NB4 (cell line): ENCODE measurements at places on chromosomes 5 and 9.

DNA sequence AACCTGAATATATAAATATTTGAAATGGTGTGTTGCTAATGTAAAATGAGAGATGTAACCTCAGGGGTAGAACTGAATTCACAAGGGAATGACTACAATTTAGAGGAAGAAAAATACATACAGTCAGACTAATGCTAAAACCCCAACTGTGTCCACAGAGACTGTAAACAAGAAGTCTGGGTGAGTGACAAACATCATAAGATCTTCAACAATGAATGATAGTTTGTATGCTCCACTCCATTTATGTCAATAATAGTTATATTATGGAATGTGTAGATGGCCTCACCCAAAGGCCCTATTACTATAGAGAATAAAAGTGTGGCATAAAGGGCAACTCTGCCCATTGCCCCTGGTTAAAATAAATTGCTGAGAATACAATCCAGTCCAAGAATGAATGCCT, 102.9 kb downstream of the CETN3 start:
- no peak for DNase-seq

DNA sequence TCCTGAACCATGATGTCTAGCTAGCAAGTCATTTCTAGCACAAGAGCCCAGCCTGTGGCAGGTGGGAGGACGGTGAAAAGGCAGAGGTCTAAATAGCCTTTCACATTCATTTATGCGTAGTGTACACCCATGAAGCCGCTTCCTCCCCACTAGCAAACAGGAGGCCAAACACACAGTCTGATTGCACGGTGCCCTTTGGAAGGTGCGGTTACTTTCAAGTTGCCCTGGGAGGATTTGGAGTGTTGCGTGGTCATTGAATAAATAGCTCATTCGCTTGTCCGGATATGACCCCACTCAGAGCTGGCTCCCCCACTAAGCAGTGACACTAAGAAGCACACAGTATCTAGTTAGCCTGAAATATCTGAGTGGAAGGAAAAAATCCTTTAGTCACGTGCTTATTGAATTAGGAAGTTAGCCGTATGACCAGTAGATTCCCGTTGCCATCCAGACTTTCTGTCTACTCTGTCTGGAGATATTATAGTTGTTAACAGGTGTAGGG, 664 bp upstream of the ARSB start:
- peak; percentile 87 for DNase-seq

DNA sequence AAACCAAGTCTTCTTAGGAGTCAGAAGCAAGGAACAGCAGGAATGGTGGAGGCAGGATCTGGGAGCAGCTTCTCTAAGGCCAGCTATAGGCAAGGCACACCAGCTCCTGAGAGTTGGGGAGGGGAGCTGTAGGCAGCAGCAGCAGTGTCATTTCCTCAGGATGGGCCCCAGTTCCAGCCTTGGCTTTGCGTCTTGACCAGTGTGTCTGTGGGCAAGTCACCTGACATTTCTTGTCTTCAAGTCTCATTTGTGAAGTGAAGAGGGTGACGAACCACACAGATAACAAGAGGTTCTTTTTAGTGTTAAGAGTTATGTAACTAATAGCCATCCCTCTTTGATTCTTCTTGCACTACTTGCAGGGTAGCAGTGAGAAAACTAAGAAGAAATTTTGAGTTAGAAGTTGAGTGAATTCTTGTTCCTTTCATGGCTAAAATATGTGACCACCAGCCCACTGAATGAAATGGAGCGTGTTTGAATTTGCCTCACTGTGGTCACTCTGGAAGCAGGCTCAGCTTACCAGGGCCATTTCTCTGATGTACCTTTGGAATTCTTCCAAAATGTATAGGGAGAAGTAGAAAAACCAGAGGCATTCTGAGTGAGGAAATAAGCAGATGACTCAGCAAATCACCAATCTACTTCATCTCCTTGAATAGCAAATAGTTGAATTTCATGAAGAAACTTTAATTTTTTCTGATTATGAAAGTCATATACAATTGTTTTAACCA, 42.4 kb downstream of the RHOBTB3 start:
- DNase-seq: peak; percentile 41

GRCh38 chr9:35287987-35288632, 126.3 kb downstream of the UNC13B start:
- DNase-seq: no peak

DNA sequence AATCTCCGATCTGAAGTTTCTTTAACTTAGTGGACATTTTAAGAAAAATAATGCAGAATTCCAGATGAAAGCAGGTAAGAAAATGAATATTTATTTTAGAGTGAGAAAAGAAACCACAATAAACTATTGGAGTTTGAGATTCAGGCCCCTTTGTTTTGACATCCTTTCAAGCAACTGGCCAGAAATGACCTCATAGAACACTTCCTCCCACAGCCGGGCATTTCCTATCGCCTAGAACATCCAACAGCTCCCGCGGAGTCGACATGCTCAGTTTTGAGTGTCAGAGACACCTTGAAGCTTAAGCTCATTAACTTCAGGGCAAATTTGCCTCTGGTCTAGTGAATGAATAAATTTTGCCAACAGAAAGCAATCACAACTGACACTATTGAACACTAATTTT, 369.2 kb downstream of the TLE4 start:
- no peak for DNase-seq

- DNase-seq: peak; percentile 44
These were observed 6.3 kb upstream of the UNC5A start for GRCh38 chr5:176803943-176804498.

DNA sequence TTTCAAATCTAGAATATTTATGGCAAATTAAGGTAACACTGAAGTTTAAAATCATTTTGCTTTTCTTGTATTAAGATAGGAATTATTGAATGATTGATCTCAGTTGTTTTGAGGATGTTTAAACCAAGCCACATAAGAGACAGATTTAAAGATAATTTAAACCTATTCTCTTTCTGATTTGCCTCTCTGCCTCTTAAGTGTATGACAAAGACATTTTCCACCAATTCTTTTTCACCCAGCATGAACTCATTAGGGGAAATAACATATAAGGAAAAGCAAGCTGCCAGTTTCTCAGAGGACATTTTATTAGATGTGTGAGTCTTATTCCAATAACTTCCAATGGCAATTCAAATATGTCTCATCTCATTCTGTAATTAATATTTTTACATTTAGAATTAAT, 568.3 kb upstream of the MEF2C start:
- DNase-seq: no peak

DNA sequence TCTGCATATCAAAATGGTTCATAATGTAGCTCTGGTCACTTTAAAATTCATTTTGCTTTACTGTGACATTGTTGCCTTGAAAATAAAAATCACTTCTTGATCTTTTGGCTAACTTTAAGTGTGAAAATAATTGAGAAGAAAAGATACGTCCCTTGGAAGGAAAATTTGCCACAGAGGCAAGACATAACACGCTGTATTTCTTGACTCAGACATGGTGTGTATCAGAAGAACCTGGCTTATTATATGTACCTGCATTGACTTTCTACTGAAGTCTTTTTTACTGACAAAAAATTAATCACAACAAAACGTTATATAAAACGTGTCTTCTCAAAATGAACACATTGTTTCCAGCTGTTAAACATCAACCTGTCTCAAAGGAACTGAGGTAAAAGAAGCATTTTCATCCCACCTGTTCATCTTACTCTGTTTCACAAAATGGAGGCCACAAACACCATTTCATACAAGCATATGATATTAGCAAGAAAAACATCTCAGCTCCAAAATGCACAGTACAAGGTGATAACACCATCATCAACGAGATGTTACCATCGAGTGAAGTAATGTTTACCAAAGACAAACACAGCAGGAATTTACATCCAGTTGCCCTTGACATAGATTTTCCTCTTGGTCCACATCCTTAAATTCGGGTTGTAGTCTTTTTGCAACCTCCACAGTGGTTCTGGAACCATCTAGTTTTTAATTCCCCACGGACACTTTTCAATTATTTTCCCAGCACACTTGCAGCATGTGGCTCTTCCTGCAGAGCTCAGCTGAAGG, 179.9 kb downstream of the GLIS3 start:
- DNase-seq: no peak

DNA sequence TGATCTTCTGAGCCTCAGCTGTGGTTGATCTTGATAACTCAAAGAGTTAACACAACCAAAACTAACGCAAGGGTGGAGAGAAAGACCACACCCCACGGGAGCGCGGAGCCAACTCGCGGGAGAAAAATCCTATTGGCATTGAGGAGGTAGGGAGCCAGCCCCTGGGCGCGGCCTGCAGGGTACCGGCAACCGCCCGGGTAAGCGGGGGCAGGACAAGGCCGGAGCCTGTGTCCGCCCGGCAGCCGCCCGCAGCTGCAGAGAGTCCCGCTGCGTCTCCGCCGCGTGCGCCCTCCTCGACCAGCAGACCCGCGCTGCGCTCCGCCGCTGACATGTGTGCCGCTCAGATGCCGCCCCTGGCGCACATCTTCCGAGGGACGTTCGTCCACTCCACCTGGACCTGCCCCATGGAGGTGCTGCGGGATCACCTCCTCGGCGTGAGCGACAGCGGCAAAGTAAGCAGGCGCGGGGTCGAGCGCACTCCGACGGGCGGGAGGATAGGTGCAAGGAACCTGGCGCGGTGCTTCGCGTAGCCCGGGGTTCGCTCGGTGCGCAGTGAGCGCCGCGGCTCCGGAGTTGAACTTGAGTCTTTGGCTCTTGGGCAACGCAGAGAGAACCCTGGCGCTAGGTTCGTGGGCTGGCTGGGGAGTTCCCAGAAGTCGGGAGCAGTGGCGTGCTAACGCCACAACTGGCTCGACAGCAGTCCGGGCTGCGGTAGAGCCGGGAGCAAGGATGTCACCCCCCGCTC, at the start of gene GDA:
GDA (plus strand) TSS at position 210 of the 745 bp plus-strand sequence; CDS start at position 330, 120 bp downstream.
- DNase-seq: no peak

- peak; percentile 31 for DNase-seq
These were observed 24.1 kb downstream of the ITK start for GRCh38 chr5:157204765-157205164.

- no peak for DNase-seq
These were observed 5.7 kb downstream of the NR6A1 start for GRCh38 chr9:124765439-124765835.

DNA sequence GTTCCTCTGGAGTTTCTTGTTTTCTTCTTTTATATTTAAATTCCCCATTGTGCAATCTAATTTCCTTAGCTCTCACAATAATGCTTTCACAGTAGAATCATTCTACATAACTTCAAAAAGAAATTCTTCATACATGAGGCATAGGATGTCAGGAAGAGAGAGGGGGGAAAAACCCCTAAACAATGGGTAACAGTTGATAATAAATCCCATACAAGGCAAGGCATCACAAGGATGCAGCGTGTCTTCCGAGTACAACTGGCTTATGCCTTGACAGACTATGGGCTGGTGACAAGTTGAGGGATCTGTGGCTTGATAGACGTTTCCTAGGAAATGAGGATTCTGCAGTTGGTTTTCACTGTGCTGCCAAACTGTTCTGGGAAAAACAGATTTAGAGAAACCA, 247.4 kb downstream of the ARL15 start:
- no peak for DNase-seq

DNA sequence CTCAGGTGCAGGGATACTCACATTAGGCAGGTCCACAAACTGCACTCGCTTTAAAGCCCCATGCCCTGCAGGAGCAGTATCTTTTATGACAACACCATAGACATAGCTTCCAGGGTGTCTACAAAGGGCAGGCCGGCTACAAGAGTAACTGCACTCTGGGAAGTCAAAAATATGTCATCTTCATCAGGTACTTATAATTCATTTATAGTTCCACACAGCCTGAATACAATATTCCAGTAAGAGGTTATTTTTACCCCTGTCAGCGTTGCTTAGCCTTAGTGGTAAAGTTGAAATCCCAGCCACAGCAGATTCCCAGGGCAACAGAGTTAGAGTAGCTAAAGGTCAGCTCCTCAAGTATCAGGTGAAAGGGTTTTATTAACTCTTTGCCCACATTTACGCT, 82.3 kb upstream of the ITGA2 start:
- no peak for DNase-seq

DNA sequence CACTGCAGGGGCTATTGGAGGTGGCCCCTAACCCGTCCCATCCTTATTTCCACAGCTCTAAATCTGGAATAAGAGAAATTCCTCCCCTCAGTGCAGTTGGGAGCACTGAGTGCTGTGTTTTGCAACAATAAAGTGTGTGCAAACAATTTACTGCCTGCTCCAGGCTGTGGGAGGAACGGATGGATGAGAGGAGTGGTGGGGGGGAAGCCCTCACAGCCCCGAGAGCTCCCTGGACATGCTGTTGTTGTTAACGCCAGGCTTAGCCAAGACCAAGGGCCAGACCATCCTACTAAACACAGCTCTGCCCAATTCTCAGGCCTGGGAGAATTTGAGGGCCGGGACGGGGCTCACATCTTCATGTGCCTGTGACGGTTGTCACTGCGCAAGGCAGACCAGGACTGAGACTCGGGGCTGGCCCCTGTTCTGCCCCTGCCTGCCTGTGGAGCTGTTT, 200.2 kb downstream of the DAB2IP start:
- DNase-seq: no peak

DNA sequence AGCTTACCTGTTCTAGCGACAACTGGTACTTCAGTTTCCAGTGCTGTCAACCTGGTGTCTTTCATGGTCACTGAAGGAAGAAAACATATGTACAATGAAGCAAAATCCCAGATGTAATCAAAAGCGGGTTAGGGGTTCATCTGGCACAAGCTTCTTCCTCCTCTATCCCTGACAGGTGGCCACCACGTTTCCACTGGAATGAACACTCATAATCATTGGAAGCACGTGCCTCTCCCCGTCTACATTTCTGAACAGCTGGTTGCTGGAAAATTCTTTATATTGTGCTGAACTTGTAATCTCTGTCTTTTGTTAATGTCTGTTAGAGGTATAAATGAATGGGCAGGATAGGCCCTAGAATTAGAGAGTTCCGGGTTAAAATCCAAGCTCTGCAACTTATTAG, 9.4 kb downstream of the TSC1 start:
- DNase-seq: no peak

DNA sequence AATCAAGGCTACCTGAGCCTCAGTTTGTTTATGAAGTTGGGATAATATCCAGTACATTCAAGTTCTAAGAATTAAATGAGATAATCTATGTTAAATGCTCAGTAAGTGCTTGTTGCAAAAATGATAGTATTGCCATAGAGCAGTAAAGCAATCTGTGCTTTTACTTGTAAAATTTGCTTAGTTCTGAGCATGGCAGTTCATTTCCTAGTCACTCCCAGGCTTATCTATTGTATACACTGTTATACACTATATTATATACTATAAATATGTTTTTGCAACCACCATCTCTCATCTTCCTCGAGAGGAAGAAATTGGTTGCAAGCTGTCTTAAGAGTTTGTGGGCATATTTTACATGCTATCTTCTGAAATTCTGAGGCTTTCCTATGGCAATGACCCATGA, 63.4 kb downstream of the MTREX start:
- no peak for DNase-seq

DNA sequence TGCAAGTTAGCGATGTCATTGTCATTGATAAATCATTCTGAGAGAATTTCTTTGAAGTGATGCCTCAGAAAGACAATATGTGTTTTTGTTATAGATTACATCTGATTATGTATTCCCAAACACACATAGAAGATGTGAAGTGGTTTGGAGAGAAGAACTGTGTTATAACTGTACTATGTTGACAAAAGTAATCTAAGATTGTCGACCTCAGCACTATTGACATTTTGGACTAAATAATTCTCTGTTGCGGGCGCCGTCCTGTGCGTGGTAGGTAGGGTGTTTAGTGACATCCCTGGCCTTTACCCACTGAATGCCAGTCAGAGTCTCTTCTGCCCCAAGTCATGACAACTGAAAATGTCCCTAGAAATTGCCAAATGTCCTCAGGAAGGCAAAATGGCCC, 77.8 kb downstream of the CFAP90 start:
- no peak for DNase-seq
